Endothelial cell (in vitro differentiated cells): ENCODE measurements at places on chromosomes 5 and 9.

GRCh38 chr9:115733318-115734110 lies 420.1 kb upstream of the PAPPA start:
- no peak for DNase-seq

DNA sequence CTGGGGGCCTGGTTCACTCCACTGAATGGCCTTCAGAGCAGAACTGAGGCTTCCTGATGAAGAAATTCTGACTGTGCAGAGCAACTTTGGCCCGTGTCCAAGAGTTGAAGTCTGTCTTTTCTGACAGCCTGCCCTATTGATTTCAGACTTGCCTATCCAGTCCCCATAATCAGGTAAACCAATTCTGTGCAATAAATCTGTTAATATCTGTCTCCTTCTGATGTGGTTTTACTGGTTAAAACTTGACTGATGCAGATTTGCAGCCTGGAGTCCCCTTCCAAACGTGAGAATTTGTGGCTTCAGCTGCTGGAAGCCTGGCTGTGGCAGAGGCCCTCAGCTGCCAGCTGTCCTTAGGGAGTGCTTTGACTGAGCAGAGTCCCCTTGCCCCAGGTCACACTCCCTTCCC lies 283.9 kb upstream of the ANKRD55 start:
- DNase-seq: no peak

- DNase-seq: no peak
Observed at GRCh38 chr5:76849419-76850291, at the start of gene S100Z. TSS of gene S100Z (plus strand) at chr5:76850014. CDS start at chr5:76875360, 25,346 bp downstream.

DNA sequence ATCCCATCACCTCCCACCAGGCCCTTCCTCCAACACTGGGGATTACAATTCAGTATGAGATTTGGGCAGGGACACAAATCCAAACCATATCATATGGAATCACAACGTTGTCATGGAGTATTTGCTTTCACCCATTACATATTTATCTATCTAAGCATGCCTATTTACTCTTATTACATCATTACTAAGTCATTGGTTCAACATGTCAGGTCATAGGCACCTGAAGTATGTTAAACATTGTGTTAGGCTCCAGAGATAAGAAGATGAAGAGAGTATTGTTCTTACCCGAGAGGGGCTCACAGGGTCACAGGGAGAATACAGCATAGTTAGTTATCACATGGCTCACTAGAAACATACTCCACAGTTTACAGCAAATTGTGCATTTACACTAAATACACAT lies 150.5 kb downstream of the TMEM161B start:
- DNase-seq: no peak

DNA sequence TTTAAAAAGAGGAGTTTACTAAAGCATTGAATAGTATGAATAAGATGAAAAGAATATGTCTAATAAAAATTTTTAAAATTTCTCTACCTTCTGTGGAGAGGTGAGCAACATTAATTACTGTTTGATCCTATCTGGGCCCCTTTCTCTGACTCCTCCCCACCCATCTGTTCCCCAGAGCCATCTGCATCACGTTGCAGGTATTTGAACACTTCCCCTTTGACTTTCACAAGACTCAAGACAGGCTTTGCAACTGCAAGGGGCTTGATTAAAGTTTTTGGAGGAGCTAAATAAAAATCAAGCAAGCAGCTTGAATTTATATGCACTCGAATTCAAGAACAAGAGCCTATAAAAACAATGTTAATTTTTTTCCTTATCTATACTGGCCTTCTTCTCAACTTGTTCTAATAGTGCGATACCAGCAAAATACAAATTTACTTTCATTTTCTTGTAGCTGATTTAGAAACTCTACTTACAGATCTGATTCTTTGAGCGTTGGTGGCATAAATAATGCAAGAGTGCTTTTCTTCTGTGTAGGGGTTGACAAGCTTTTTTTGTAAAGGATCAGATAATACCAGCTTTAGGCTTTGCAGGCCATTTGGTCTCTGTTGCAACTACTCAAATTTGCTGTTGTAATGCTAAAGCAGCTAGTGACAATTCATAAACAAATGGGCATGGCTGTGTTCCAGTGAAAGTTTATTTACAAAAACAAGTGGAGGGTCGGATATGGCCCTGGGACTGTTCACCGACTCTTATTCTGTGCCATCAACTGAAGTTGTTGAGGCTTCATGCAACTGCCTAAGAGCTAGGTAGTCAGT lies 21.2 kb downstream of the TXNDC8 start:
- no peak for DNase-seq

DNA sequence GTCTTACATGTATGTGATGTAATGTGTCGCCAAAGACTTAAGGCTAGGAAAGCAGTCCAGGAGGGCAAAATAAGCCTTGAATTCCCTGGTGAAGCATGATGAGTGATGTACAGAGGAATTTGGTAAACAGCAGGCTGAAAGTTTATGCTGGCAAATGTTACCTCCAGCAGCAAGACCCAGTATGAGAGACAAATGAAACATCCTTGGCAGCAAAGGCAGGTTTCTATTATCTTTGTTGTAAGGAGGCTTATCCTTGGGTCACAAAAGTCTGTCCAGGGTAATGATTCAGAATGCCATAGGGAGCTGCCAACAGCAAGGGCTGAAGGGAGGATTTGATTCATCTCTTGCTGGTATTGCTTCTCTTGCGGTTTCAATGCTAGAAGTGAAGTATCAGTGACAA lies 75.9 kb upstream of the HTR4 start:
- DNase-seq: no peak

DNA sequence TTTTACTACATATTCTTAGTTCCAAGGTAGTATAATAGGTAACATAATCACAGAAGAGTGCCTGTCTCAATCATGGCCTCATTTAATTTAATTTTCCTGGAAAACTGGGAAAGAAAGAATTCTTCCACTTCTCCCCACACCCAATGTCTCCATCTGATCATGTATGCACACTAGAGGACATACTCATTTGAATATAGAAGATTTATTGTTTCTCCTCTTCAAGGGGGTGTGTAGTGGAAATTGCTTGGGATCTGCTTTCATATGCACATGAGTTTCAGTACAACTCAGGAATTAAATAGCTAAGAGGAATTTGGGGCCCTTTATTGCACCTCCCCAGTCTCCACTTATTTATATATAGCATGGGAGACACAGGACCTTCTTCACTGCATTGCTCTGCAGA lies 285.1 kb downstream of the SH3GL2 start:
- no peak for DNase-seq

DNA sequence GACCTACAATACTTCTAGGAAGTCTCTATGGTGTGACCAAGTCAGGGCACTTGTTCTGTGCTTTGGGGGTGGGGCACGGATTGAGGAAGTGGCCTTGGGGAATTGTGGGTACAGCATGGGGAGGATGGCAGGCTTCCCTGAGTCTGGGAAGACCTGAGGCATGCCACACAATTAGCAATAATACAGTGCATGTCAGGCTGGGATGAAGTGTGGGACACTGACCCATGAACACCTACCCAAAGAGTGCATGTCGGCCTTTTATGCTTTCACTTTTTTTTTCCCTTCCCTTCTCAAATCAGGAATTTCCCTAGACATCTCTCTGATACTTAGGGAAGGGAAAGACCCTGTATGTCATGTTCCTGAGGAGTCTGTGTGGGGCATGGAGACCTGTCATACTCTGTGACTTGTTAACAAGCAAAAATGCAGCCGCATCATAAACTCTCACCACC lies 146.4 kb downstream of the PALM2AKAP2 start:
- DNase-seq: no peak

DNA sequence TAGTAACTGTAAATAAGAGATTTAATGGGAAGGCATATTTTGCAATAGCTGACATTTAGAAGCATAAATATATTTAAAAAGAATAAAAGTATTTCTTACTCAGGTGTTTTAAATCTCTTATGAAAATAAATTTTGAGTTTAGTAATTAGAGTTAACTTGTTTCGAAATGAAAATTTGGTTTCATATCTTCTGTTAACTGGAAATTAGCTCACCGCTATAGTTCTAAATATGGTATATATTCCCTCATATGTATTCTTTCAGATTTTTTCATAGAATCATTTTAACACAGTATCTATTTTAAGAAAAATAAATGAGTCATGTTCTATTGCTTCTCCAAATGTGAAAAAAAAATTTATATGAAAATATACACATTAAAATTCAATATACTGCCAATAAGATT lies 434.1 kb downstream of the DTWD2 start:
- no peak for DNase-seq

GRCh38 chr9:97447001-97447400 lies 35.1 kb downstream of the TDRD7 start:
- DNase-seq: no peak

DNA sequence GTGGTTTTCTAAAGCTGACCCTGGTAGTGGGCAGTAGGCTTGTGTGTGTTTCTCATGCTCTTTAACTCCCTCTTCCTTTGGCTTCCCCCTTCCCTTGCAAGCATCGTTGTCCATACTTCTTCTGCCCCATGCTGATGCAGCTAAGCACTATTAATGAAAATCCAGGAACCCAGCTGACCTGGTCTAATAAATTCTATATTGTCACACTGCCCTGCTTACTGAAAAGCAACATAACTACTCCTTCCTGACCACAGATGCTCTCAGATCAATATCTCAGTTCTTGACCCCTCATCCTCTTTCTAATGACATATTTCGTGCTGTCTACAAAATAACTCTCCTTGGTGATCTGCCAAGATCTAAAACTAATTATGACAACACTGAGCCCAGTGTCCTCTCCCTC lies 405.5 kb downstream of the EFNA5 start:
- DNase-seq: no peak

- DNase-seq: no peak
Observed at GRCh38 chr5:142618130-142618523, 67.8 kb downstream of the FGF1 start.

- DNase-seq: no peak
Observed at GRCh38 chr5:34688015-34688810, 32.1 kb downstream of the RAI14 start.

GRCh38 chr9:6779417-6780241 lies 21.9 kb downstream of the KDM4C start:
- DNase-seq: no peak

- DNase-seq: no peak
Observed at GRCh38 chr9:87671478-87671877, 54.4 kb upstream of the CTSL start.

DNA sequence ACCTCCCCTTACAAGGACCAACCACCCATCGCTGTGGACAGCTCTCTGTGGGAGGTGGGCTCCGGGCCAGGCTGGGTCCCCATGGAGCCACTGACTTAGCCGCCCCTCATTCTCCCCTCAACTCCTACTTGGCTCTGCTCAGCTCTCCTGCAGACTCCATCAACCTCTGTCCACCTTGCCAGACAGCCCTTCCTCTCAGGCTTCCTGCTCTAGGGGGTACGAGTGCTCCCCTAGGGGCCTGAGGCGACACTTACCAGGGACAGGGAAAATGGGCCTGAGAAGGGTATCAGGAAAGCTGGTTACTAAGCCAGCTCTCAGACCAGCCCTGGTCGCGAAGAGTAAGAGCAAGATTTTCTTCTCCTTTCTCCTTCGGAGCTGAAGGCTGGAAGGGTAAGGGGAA lies 43.9 kb downstream of the SHB start:
- DNase-seq: peak; percentile 23

DNA sequence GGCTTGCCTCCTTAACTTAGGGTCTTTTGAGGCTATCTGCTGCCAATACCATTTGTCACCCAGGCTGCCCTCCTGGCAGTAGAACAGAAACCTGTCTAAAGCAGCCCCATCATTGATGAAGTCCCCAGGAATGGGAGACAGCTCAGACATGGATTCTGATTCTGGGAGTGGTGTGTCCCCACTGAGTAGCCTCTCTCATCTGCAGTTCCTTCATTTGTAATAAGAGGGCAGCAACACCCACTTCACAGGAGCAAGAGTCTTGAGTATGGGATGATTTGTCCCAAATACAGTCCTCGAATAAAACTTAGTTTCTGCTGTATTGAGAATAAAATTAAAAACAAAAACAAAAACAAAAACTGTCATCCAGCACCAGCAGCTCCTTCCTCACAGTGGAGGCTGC lies 167.6 kb downstream of the ASTN2 start:
- DNase-seq: peak; percentile 28

DNA sequence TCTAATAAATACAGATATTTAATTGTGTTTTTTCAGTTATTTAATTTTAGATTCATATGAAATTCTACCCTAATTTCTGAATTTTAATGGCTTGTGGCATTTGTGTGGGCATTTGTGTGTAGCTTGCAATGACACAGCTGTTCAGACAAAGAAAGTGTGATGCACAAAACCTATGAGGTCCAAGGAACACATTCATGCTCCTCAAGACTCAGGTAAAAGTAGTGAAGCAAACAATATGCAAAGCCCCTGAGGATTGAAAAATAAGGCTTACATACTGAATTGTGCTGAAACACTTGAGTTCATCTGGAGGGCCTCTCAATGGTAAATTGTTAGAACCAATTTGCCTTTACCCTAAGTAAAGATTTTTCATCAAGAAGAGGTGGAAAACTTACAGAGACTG lies 28.1 kb downstream of the IL7R start:
- no peak for DNase-seq

- peak; percentile 55 for DNase-seq
Observed at GRCh38 chr5:107670932-107671741, at the start of gene EFNA5. TSS of gene EFNA5 (minus strand) at chr5:107670937.

- DNase-seq: no peak
Observed at GRCh38 chr9:135615666-135616618, 23.4 kb downstream of the GLT6D1 start.

DNA sequence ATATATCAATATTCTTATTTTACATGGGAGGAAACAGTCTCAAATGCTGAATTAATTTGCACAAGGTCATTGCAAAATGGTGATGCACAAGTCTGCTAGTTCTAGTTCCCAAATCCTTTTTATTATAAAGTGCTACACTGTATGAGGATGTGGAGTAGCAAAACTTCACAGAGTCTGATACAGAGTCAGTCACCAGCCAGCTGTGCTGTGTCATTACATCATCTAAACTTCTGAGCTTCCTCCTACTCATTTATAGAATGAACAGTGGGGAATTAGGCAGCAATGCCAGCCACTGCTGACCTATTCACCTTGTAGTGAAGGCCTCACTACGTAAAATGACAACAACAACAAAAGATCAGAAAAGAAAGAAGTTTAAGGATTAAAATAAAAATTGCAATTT lies 357.8 kb downstream of the TMEM167A start:
- DNase-seq: peak; percentile 16

GRCh38 chr9:18250053-18250452 lies 223.9 kb upstream of the ADAMTSL1 start:
- DNase-seq: no peak

DNA sequence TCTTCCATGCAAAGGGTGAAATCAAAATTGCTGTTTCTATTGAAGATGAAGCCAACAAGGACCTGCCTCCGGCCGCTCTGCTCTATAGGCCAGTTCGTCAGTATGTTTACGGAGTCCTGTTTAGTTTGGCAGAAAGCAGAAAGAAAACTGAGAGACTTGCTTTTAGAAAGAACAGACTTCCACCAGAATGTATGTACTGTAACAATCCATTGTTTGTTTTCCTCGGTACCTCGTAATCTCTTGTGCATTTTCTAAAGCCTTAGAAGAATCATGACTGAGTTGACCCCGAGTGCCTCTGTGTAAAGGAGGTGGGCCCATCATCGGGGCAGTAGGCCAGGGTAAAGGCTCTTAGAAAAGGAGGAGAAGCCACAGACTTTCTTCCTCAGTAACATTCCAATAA lies 44.2 kb upstream of the PHF2 start:
- DNase-seq: no peak

GRCh38 chr9:114143234-114143633 lies 12.1 kb upstream of the COL27A1 start:
- no peak for DNase-seq
